ENCODE measurements at places on chromosomes 4 and X.

- no peak overlapping the region for H3K27ac ChIP-seq
- H3K27me3 ChIP-seq: no peaks in the 10 kb centered on the region
- H3K36me3 ChIP-seq: no peaks in the 10 kb centered on the region
- no peak for DNase-seq
Measured at GRCh38 chr4:17646693-17647092, 32.3 kb downstream of the MED28 start.

- H3K27ac ChIP-seq: no peak overlapping the region
- no peaks in the 10 kb centered on the region for H3K27me3 ChIP-seq
- no peaks in the 10 kb centered on the region for H3K4me1 ChIP-seq
- H3K4me3 ChIP-seq: no peak overlapping the region
Measured at GRCh38 chrX:53474707-53475106, 40.5 kb upstream of the HSD17B10 start.

GRCh38 chrX:47637546-47638195, 7.9 kb upstream of the CFP start:
- H3K36me3 ChIP-seq: peaks cover 62% of the 10 kb centered on the region
- H3K27ac ChIP-seq: no peak overlapping the region
- H3K4me3 ChIP-seq: no peak overlapping the region
- no peaks in the 10 kb centered on the region for H3K4me1 ChIP-seq

DNA sequence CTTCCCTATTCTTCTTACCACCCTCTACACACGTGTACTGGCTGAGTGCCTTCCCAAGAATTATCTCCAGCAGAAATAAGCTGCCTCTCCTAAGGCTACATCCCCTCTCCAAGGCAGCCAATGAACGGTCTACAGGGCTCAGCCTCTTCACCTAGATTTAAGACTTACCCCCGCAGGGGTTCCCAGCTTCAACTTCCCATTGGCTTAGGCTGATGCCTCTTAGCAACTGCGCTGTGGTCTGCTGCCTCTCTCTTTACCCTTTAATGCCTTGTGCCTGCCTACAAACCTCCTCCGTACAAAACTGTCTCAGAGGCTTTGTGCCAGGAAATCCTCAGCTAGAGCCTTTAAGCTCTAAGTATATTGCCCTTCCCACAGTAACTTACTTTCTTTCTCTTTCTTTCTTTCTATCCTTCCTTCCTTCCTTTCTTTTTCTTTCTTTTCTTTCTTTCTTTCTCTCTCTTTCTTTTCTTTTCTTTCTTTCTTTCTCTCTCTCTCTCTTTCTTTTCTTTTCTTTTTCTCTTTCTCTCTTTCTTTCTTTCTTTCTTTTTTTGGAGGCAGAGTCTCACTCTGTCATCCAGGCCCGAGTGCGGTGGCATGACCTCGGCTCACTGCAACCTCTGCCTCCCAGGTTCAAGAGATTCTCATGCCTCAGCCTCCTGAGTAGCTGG, 15.1 kb upstream of the PIGA start:
- no peaks in the 10 kb centered on the region for H3K27me3 ChIP-seq
- H3K4me3 ChIP-seq: no peak overlapping the region
- no peaks in the 10 kb centered on the region for H3K4me1 ChIP-seq
- H3K27ac ChIP-seq: no peak overlapping the region

GRCh38 chrX:15242899-15243555, 26.9 kb downstream of the ASB9 start:
- no peaks in the 10 kb centered on the region for H3K27me3 ChIP-seq
- H3K36me3 ChIP-seq: no peaks in the 10 kb centered on the region
- H3K27ac ChIP-seq: no peak overlapping the region
- H3K4me3 ChIP-seq: no peak overlapping the region

GRCh38 chrX:12989461-12989860, 14.6 kb downstream of the TMSB4X start:
- no peak overlapping the region for H3K27ac ChIP-seq
- peaks cover 8% of the 10 kb centered on the region for H3K4me1 ChIP-seq
- no peaks in the 10 kb centered on the region for H3K27me3 ChIP-seq
- DNase-seq: no peak
- no peak overlapping the region for H3K4me3 ChIP-seq

DNA sequence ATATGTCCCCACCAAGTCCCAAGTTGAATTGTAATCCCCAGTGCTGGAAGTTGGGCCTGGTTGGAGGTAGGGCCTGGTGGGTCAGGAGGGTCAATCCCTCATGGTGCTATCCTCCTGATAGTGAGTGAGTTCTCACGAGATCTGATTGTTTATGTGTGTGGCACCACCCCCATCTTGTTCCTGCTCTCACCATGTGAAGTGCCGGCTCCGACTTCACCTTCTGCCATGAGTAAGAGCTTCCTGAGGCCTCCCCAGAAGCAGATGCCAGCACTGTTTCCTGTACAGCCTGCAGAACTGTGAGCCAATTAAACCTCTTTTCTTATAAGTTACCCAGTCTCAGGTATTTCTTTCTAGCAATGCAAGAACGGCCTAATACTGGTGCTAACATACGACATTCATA, 22.7 kb upstream of the TMEM33 start:
- no peak overlapping the region for H3K4me3 ChIP-seq
- H3K27me3 ChIP-seq: no peaks in the 10 kb centered on the region
- H3K27ac ChIP-seq: no peak overlapping the region
- no peaks in the 10 kb centered on the region for H3K36me3 ChIP-seq
- no peaks in the 10 kb centered on the region for H3K4me1 ChIP-seq
- DNase-seq: no peak

- no peak overlapping the region for H3K4me3 ChIP-seq
- no peaks in the 10 kb centered on the region for H3K27me3 ChIP-seq
- no peaks in the 10 kb centered on the region for H3K36me3 ChIP-seq
- DNase-seq: no peak
- H3K4me1 ChIP-seq: no peaks in the 10 kb centered on the region
- H3K27ac ChIP-seq: no peak overlapping the region
Measured at GRCh38 chr4:129179276-129179675, 83.3 kb downstream of the C4orf33 start.

DNA sequence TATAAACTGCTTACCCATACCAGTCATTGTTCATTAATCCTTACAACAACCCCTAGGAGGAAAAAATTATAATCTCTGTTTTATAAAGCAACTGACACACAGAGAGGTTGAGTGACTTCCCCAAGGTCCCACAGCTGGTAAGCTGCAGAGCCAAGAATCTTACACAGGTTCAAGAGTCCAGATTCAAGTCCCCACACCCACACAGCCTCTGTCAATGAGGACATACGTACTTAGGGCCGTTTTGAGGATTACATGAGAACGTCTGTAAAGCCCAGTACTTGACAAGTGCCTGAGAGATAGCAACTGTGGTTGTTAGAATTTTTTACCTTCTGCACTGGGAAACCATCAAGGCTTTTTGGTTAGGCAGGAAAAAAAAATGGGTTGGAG, 556 bp upstream of the SLC25A43 start:
- no peak for DNase-seq
- H3K4me1 ChIP-seq: no peaks in the 10 kb centered on the region
- peak overlapping the region; percentile 74 for H3K4me3 ChIP-seq
- H3K27me3 ChIP-seq: no peaks in the 10 kb centered on the region
- H3K27ac ChIP-seq: peak overlapping the region; percentile 84

DNA sequence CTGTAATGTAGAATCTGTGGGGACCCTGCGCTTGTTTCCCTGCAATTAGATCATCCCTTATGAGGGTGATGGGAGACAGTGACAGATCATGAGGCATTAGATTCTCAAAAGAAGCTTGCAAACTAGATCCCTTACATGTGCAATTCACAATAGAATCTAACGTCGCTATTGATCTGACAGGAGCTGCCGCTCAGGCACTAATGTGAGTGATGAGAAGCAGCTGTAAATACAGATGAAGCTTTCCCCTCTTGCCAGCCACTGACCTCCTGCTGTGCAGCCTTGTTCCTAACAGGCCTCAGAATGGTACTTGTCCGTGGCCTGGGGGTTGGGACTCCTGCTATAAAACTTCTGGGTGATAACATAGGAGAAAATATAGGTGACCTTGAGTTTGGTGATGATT, 1076.8 kb downstream of the PDHA2 start:
- DNase-seq: no peak
- H3K27ac ChIP-seq: no peak overlapping the region
- H3K36me3 ChIP-seq: no peaks in the 10 kb centered on the region

GRCh38 chr4:124484008-124484407, 228.5 kb downstream of the ANKRD50 start:
- no peak for DNase-seq
- no peak overlapping the region for H3K27ac ChIP-seq
- H3K36me3 ChIP-seq: no peaks in the 10 kb centered on the region
- H3K27me3 ChIP-seq: no peaks in the 10 kb centered on the region
- no peaks in the 10 kb centered on the region for H3K4me1 ChIP-seq

DNA sequence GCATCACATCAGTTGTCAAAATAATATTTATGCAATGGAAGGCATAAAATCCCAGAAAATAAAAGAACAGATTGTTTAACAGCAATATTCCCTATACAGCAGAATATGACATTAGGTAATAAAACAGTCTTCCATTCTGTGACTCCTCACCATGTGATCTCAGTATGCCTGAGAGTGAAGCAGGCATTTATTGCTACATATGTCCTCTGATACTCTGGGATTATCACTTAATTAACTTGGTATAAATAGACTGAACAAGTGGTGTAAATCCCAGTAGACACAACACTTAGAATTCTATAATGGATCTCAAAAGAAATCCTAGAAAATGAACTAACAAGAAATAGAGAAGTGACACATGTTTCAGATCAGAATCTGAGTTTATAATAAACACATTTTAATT, 841.3 kb downstream of the PDHA2 start:
- H3K36me3 ChIP-seq: no peaks in the 10 kb centered on the region
- H3K4me1 ChIP-seq: no peaks in the 10 kb centered on the region
- no peak overlapping the region for H3K4me3 ChIP-seq

DNA sequence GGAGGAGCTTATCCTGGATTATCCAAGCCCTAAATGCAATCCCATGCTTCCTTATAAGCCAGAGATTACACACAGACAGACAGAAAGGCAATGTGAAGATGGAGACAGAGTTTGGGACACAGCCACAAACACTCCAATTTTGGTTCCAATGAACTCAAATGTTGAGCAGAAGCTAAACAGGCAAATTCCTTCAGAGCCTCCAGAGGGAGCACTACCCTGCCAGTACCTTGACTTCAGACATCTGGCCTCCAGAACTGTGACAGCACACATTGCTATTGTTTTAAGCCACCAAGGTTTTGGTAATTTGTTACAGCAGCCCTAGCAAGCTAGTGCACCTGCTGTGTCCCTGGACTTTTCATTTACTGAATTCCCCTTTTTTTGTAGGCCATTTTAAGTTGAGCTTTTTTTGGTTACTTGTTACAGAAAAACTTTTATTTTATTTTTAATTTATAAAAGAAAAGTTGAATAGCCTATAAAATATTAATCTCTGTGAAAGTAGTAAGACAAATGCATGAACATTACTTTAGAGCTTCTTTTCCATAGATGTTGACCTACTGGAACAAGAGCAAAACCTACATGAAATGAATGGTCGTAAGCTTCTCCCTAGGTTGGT, 33.4 kb upstream of the SRD5A3 start:
- H3K4me1 ChIP-seq: no peaks in the 10 kb centered on the region
- no peaks in the 10 kb centered on the region for H3K36me3 ChIP-seq
- H3K4me3 ChIP-seq: no peak overlapping the region
- H3K27me3 ChIP-seq: no peaks in the 10 kb centered on the region
- no peak overlapping the region for H3K27ac ChIP-seq

DNA sequence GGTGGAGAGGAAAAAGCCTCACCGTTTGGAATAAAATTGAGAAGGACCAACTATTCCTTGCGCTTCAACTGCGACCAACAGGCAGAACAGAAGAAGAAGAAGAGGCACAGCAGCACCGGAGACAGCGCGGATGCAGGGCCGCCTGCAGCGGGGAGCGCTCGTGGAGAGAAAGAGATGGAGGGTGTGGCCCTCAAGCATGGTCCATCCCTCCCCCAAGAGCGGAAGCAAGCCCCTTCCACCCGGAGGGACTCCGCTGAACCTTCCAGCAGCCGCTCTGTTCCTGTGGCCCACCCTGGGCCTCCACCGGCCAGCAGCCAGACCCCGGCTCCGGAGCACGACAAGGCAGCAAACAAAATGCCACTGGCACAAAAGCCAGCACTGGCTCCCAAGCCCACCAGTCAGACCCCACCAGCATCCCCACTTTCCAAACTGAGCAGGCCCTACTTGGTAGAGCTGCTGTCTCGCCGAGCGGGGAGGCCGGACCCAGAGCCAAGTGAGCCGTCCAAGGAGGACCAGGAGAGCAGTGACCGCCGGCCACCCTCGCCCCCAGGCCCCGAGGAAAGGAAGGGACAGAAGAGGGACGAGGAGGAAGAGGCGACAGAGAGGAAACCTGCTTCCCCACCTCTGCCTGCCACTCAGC, 71.2 kb downstream of the AASDH start:
- no peak for DNase-seq
- no peak overlapping the region for H3K4me3 ChIP-seq
- no peaks in the 10 kb centered on the region for H3K4me1 ChIP-seq
- no peak overlapping the region for H3K27ac ChIP-seq
- H3K36me3 ChIP-seq: no peaks in the 10 kb centered on the region

- H3K4me3 ChIP-seq: no peak overlapping the region
- H3K27ac ChIP-seq: no peak overlapping the region
- no peaks in the 10 kb centered on the region for H3K36me3 ChIP-seq
- DNase-seq: no peak
Measured at GRCh38 chr4:85701861-85702321, 226.9 kb downstream of the ARHGAP24 start.

GRCh38 chr4:136751556-136751955, 780.7 kb downstream of the PCDH18 start:
- H3K4me3 ChIP-seq: no peak overlapping the region
- no peaks in the 10 kb centered on the region for H3K27me3 ChIP-seq
- H3K27ac ChIP-seq: no peak overlapping the region
- no peaks in the 10 kb centered on the region for H3K36me3 ChIP-seq
- DNase-seq: no peak
- no peaks in the 10 kb centered on the region for H3K4me1 ChIP-seq

DNA sequence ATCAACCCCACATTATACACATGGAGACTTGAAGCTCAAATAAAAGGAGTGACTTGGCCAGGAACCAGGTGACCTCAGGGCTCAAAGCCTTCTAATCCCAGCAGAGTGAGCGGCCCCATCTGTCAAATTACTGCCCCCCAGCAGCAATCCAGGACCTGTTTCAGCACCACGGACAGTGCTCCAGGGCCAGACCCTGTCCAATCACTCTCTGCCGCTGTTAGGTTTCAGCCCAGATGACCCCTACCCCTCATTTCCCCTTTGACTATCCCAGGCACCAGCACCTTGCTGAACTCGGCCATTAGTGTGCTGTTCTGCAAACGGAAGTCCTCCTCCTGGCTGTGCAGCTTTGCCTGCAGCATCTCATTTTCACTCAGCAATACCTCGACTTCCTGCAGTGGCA, 5.1 kb downstream of the GRIPAP1 start:
- no peak overlapping the region for H3K27ac ChIP-seq
- DNase-seq: no peak
- H3K27me3 ChIP-seq: no peaks in the 10 kb centered on the region
- H3K36me3 ChIP-seq: peaks cover 35% of the 10 kb centered on the region
- H3K4me3 ChIP-seq: no peak overlapping the region

DNA sequence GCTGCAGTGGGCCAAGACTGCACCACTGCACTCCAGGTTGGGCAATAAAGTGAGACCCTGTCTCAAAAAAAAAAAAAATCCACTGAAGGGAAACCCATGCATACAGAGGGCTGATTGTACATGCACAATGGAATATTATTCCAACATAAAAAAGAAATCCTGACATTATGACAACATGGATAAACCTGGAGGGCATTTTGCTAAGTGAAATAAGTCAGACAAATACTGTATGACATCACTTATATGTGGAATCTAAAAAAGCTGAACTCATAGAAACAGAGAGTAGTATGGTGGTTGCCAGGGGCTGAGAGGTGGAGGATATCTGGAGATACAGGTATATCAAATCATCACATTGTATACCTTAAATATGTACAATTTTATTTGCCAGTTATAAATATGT, 102.2 kb downstream of the PPEF1 start:
- no peak overlapping the region for H3K4me3 ChIP-seq
- H3K27me3 ChIP-seq: no peaks in the 10 kb centered on the region
- no peaks in the 10 kb centered on the region for H3K36me3 ChIP-seq
- no peak overlapping the region for H3K27ac ChIP-seq
- H3K4me1 ChIP-seq: no peaks in the 10 kb centered on the region
